ENCODE measurements at places on chromosomes 2 and 18. TPM values are rescaled to one million over a fixed set of nuclear protein-coding genes. Genes with fewer than 3 reads are reported as not detected.

Gene NEU2
- total RNA-seq, result not detected

Gene BUB1
- 32.4 TPM for total RNA-seq

Gene TPO
- total RNA-seq, result 0.74 TPM

Gene DSC1
- total RNA-seq, result 0.16 TPM

Gene IL1F10
- total RNA-seq, result not detected

Gene PTPRN
- total RNA-seq, result 1.0 TPM

Gene FOSL2
- total RNA-seq, result 40.9 TPM

Gene CMPK2
- 8.9 TPM for total RNA-seq

DNA sequence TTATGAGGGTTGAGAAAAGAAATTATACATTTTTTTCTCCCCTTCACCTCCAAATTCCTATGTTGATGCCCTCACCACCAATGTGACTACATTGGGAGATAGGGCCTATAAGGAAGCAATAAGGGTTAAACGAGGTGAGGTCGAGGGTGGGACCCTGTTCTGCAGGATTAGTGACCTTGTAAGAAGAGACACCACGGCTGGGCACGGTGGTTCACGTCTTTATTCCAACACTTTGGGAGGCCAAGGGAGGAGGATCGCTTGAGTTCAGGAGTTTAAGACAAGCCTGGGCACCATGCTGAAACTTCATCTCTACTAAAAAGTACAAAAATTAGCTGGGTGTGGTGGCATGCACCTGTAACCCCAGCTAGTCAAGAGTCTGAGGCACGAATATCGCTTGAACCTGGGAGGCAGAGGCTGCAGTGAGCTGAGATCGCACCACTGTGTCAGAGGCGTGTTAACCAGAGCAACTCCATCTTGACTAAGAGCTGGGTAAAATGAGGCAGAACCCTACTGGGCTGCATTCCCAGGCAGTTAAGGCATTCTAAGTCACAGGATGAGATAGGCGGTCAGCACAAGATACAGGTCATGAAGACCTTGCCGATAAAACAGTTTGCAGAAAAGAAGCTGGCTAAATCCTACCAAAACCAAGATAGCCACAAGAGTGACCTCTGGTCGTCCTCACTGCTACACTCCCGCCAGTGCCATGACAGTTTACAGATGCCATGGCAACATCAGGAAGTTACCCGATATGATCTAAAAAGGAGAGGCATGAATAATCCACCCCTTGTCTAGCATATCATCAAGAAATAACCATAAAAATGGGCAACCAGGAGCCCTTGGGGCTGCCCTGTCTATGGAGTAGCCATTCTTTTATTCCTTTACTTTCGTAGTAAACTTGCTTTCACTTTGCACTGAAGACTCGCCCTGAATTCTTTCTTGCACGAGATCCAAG is 77.0 kb downstream of the NCAPH start:
- no peak for DNase-seq

GRCh38 chr2:105134081-105134480 is 96.2 kb downstream of the MRPS9 start:
- DNase-seq, result no peak

DNA sequence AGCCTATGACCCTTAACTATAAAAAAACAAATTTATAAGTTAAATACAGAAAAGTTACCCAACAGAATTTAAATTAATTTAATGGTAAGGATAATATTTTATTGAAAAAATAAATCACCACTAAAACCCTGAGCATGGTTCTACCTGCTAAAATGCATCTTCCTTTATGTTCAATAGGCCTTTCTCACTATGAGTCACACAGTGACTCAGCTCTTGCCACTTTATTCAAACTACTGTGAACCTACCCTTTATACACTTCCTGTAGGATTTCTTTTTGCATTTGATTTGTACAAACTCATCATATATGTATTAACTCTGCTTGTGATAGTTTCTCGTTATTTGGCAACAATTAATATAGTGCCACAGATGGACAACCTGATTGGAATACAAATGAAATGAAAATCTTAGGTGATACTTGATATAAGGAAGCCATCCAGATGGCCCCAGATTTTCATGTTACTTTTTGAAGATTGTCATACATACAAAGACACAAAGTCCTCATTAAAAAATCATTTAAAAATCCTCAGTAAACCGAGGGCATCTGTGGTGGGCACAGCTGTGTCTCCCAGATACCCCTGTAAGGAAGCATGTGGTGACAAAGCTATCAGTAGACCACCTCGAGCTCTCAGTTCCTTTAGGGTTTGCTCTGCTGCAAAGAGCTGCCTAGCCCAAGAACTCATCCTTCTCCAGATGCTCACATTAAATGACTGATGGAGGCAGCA is 55.2 kb upstream of the COBLL1 start:
- no peak for DNase-seq

GRCh38 chr2:240906141-240906910 is at the start of gene CROCC2:
Gene CROCC2, plus strand, starts transcription at chr2:240906336. Its CDS starts 178 bp downstream, at chr2:240906514.
- DNase-seq, result no peak

- no peak for DNase-seq
Observed at GRCh38 chr2:191165176-191165643, 14.4 kb upstream of the STAT4 start.

- DNase-seq, result no peak
Observed at GRCh38 chr2:189109921-189110397, 69.6 kb downstream of the COL5A2 start.

DNA sequence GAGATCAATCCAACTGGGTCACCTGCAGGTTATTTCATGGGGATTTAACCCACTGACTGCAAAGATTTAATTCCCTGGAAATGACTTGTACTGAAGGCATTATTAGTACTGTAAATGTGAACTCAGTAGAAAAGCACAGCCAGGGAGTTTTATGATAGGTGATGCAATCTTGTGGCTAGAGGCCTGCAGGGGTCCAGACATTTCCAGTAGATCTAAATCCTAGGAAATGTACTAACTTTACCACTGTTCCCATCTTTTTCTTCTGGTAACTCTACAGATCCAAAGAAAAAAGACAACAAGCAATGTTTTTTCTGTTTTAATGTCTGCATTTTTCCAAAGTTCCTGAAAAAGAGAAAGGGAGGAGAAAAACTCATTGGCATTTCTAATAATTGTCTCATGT is 500.1 kb downstream of the ARHGAP15 start:
- DNase-seq, result no peak

GRCh38 chr2:230000118-230000841 is 68.4 kb downstream of the SLC16A14 start:
- no peak for DNase-seq

DNA sequence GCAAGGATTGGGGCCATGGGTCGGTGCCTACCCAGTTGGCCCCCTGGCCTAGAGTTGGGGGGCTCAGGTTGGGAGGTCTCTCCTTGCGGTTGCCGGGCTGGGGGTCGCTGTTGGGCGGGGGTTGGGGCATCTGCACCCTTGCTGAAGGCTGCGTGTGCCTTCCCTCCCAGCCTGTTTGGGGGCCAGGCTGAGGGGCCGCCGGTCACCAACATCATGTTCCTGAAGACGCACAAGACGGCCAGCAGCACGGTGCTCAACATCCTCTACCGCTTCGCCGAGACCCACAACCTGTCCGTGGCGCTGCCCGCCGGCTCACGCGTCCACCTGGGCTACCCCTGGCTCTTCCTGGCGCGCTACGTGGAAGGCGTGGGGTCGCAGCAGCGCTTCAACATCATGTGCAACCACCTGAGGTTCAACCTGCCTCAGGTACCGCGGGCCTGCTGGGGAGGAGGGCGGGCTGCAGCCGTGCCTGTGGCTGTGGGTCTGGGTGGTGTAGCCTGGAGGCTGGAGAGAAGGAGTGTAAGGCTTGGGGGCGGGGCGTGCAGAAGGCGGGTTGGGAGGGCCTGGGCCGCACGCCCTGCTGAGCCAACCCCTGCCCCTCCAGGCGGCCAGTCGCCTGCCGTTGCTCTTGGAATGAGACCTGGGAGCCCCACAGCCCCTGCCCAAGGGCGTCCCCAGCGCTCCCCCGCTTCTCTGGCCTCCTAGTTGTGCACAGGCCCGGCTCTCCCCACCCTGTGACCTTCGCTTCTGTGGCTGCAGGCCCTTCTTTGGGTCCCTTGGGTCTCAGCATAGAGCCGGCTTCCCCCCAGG is 7.2 kb upstream of the NEU4 start:
- no peak for DNase-seq

DNA sequence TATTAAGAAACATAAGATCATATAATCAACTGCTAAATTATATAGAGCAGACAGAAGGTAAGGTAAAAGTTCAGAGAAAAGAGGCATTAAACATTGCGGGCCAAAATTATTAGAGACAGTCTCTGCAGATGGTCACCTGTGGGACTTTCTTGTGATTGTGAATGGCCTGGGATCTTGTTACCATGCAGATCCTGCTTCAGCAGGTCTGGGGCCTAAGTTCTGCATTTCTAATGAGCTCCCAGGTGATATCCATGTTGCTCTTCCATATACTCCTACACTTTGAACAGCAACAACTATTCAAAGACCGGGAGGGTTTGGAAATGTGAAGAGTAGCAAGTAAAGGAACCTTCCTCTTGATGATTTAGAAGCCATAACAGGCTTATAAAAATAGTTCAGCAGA is 8.5 kb upstream of the ETAA1 start:
- no peak for DNase-seq

DNA sequence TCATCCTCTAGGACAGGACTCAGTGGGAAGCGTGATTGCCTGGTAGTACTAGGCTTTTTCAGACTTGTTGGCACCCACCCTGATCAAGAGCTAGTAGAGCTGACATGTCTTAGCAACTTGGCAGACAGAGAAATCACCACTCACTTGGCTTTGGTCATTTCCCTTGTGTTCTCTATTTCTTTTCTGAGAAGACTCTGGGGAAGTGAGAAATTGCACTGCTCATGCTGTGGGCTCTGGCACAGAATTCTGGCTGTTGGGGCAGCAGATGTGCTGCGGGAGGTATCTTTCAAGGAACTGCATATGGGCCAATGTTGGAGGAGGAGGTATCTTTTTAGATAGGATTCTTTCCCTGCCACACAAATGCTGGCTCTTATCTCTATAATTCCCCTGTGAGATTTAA is 529.1 kb upstream of the MEX3C start:
- DNase-seq, result no peak

- DNase-seq, result no peak
Observed at GRCh38 chr18:43663159-43663558, 385.9 kb upstream of the SYT4 start.

DNA sequence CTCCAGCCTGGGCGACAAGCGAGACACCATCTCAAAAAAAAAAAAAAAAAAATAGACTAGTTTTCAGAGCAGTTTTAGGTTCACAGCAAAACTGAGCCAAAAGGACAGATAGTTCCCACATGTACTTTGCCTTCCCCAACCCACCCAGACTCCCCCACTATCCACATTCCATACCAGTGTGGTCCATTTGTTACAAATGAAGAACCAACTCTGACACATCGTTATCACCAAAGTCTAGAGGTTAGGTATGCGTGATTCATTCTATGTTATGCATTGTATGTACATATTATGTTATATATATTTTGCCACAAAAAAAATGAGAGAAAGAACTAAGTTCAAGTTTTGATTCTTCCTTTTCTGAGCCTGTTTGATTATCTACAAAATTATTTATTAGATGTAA is 3.5 kb downstream of the DUSP11 start:
- no peak for DNase-seq

- no peak for DNase-seq
Observed at GRCh38 chr2:173008786-173009185, 66.9 kb upstream of the MAP3K20 start.

GRCh38 chr2:237667893-237668292 is 40.5 kb downstream of the LRRFIP1 start:
- no peak for DNase-seq

DNA sequence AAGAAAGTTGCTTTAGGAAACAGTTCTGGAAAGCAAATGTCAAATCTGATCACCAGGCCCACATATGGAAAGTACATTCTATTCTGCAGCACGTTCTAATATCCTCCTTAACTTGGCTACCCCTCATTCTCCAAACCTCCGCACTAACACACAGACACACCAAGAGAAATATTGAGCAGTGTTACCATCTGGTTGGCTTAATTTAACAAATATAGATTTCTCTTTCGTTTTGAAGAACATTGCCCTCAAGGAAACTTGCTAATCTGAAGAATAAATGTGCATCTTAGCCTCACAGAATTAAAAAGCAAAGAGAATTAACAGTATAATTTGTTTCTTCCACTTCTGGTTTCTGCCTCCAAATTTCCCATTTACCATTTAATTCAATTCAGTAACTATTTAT is 72.8 kb upstream of the TTC39C start:
- DNase-seq, result no peak

DNA sequence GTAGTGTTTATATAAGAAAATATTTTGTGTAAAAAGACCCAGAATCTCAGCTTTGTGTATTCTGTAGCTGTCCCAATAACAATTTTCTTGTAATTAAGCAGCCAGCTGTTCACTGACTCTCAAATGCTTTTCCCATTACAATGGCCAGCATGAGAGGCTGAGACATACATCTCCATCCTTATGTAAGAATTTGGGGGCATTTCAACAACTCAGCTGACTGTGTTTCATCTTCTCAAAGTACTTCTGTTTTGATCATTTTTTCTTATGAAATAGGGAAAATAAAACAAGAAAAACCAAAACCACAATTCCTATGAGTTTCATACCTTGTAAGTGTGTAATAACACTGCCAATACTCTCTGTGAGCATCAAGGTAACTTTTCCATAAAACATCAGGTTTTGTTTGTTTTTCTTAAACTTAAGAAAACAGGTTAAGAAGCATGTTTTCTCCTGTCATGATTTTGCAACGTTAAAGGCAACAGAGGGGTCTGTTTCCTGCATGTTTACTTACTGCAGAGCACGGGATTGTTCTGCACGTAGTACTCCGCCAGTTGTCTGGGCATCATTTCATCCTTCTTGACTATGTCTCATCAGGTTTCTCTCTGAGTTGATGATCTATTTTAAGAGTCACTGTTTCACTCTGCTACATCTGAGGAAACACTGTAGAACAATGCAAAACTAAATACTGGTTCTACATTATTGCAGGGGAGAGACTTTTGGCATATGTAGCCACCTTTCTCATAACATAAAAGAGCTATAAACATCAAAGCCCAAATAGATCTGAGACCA is 62.9 kb upstream of the CYRIA start:
- no peak for DNase-seq

- no peak for DNase-seq
Observed at GRCh38 chr2:70852824-70853223, 17.2 kb upstream of the CD207 start.

DNA sequence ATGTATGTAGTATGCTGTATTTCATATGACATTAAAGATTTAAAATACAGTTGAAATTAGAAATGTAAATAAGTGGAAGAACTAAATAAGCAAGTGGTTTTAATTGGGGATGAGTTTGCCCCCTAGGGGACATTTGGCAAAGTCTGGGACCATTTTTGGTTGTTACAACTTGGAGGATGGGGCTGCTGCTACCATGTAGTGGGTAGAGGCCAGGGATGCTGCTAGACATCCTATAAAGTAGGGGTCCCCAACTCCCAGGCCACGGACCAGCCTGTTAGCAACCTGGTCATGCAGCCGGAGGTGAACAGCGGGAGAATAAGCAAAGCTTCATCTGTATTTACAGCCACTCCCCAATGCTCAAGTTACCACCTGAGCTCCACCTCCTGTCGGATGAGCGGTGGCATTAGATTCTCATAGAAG is 27.9 kb upstream of the ASNSD1 start:
- no peak for DNase-seq

- no peak for DNase-seq
Observed at GRCh38 chr18:60537074-60537473, 164.5 kb upstream of the MC4R start.

GRCh38 chr2:208791257-208791656 is 384.7 kb downstream of the PTH2R start:
- no peak for DNase-seq

Data from urinary bladder (tissue), 4 donors.